ENCODE measurements at places on chromosomes 16 and 17.
A peak's percentile ranks its signal among the peaks of the same experiment; 100 is the strongest.

GRCh38 chr17:43979011-43979410 lies 25.3 kb upstream of the PYY start:
- DNase-seq: no peak

- DNase-seq: no peak
These were observed 51.4 kb upstream of the ENDOV start for GRCh38 chr17:80363518-80364090.

GRCh38 chr16:17532338-17532995 lies 61.7 kb upstream of the XYLT1 start:
- DNase-seq: no peak

- DNase-seq: peak; percentile 69
These were observed 219.3 kb upstream of the GSE1 start for GRCh38 chr16:85393674-85394451.

DNA sequence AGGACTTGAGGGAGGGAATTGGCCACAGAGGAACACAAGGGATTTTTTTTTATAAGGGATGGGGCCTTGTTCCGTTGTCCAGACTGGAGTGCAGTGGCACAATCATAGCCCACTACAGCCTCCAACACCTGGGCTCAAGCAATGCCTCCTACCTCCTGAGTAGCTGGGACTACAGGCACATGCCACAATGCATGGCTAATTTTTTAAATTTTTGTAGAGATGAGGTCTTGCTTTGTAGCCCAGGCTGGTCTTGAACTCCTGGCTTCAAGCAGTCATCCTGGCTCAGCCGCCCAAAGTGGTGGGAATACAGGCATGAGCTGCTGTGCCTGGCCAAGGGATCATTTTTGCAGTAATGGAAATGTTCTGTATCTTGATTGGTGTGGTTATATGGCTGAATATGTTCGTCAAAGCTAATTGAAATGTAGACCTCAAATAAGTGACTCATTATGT lies 56.9 kb downstream of the VMP1 start:
- no peak for DNase-seq

DNA sequence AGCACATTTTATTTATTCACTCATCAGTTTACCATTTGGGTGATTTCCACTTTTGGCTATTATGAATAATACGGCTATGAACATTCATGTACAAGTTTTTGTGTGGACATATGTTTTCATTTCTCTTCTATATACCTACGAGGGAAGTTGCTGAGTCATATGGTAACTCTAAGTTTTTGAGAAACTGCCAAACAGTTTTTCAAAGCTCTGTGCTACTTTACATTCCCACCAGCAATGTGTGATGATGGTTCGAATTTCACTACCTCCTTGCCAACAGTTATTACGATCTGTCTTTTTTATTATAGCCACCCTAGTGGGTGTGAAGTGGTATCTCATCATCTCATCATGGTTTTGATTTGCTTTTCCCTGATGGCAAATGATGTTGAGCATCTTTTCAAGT lies 63.7 kb upstream of the MRTFB start:
- DNase-seq: no peak

GRCh38 chr17:45155483-45155882 lies 6.2 kb upstream of the HEXIM2 start:
- DNase-seq: no peak

DNA sequence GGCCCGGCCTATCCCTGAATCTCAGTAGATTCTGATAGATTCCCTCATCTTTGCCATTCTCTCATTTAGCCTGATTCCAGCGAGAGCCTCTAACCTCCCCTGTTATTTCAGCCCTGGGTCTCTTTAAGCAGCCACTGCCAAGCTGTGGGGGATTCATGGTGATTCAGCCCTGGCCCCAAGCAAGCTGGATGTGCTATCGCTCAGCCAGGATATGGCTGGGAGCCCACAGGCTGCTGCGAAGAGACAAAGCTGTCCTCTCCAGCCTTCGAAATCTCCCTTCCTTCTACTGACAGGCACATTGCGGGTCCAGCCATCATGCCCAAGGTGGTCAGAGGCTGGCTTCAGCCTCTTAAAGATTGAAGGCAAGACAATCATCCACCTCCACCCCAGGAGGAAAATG lies 394.1 kb downstream of the SOX9 start:
- DNase-seq: no peak

DNA sequence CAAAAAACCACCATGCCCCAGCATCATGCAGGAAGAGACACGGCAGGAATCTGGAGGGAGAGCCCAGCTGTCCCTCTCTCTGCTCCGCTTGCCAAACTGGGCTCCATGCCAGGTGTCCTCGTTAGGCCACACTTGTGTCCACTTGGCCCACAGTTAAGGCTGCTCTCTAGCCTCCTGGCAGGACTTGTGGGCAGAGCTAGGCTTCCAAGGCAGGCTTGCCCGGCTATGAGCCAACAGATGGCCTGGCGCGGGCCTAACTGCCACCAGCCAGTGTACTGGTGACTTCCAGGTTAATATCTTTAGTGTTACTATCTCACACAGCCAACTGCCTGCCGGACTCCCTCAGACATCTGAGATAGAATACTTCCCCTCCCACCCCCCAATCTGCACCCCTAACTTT lies 10.6 kb downstream of the ATP6V0D1 start:
- no peak for DNase-seq

- DNase-seq: no peak
These were observed 32.2 kb downstream of the FZD2 start for GRCh38 chr17:44589316-44590071.

DNA sequence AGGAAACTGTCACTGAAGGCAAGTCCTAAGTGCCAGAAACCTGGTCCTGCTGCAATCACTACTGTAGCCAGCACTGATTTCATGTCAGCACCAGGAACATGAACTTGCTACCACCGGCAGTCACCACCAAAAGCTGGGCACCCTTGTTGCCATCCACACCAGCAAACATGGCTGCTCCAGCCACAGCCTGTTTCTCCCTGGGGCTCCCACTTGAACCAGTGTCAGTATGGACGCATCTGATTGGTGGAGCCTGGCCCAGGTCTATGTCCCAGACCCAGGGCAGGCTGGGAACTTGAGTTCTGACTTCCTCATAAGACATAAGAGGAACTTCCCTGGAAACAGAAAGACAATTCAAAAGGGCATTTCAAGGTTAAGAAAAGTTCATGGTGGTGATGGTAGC lies 56.5 kb downstream of the COPRS start:
- no peak for DNase-seq

GRCh38 chr16:61836804-61837393 lies 199.3 kb downstream of the CDH8 start:
- no peak for DNase-seq

- DNase-seq: no peak
These were observed 599 bp downstream of the MRC2 start for GRCh38 chr17:62627904-62628633.

DNA sequence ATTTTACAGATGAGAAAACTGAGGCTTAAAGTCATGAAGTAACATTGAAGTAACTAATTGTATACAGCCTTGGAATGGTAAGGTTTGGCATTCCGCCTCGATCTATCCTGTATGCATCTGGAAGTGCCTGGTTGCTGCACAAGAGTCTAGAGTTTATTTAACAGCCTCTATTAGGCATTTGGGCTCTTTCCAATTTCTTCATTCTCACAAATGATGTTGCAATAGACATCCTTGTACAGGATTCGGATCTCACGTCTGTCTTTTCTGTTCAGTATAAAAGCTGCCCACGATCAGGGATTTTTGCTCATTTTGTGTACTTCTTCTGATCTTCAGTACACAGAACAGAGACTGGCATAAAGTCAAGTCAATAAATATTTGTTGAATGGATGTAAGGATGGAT lies 100.5 kb downstream of the AIPL1 start:
- DNase-seq: no peak

All from NCI-H1436 (cell line).